Left lung (tissue), 14 donors: ENCODE measurements at places on chromosomes 6 and 20. TPM values are rescaled to one million over a fixed set of nuclear protein-coding genes. Genes with fewer than 3 reads are reported as not detected.

GRCh38 chr6:135344526-135344925, 153.0 kb downstream of the AHI1 start:
- H3K36me3 ChIP-seq: no peaks in the 10 kb centered on the region
- H3K4me1 ChIP-seq: no peaks in the 10 kb centered on the region
- no peak overlapping the region for H3K27ac ChIP-seq
- H3K4me3 ChIP-seq: no peak overlapping the region
- no peaks in the 10 kb centered on the region for H3K27me3 ChIP-seq

GRCh38 chr6:14506656-14507246, 389.2 kb downstream of the CD83 start:
- no peak overlapping the region for H3K4me3 ChIP-seq
- no peak overlapping the region for H3K27ac ChIP-seq

PAX1 gene
- not detected for total RNA-seq

- no peak for DNase-seq
- H3K4me1 ChIP-seq: no peaks in the 10 kb centered on the region
- no peak overlapping the region for H3K4me3 ChIP-seq
- no peak overlapping the region for H3K27ac ChIP-seq
- H3K36me3 ChIP-seq: no peaks in the 10 kb centered on the region
- H3K27me3 ChIP-seq: no peaks in the 10 kb centered on the region
These were observed 220.4 kb downstream of the FARS2 start for GRCh38 chr6:5481750-5482149.

OSER1 gene
- 22.3 TPM for total RNA-seq

- no peak overlapping the region for H3K4me3 ChIP-seq
- H3K4me1 ChIP-seq: no peaks in the 10 kb centered on the region
- no peak overlapping the region for H3K27ac ChIP-seq
- no peaks in the 10 kb centered on the region for H3K27me3 ChIP-seq
These were observed 303.5 kb downstream of the CDH4 start for GRCh38 chr20:61555566-61555965.

- H3K4me1 ChIP-seq: no peaks in the 10 kb centered on the region
- no peaks in the 10 kb centered on the region for H3K27me3 ChIP-seq
- DNase-seq: no peak
- H3K36me3 ChIP-seq: no peaks in the 10 kb centered on the region
- no peak overlapping the region for H3K27ac ChIP-seq
These were observed 571.7 kb upstream of the SLC35B3 start for GRCh38 chr6:9007027-9007426.

GRCh38 chr6:150004783-150005717, 20.3 kb downstream of the RAET1L start:
- DNase-seq: peak; percentile 96
- H3K27ac ChIP-seq: peak overlapping the region; percentile 46
- no peaks in the 10 kb centered on the region for H3K36me3 ChIP-seq
- H3K4me3 ChIP-seq: peak overlapping the region; percentile 52
- no peaks in the 10 kb centered on the region for H3K4me1 ChIP-seq
- peaks cover 78% of the 10 kb centered on the region for H3K27me3 ChIP-seq

DNA sequence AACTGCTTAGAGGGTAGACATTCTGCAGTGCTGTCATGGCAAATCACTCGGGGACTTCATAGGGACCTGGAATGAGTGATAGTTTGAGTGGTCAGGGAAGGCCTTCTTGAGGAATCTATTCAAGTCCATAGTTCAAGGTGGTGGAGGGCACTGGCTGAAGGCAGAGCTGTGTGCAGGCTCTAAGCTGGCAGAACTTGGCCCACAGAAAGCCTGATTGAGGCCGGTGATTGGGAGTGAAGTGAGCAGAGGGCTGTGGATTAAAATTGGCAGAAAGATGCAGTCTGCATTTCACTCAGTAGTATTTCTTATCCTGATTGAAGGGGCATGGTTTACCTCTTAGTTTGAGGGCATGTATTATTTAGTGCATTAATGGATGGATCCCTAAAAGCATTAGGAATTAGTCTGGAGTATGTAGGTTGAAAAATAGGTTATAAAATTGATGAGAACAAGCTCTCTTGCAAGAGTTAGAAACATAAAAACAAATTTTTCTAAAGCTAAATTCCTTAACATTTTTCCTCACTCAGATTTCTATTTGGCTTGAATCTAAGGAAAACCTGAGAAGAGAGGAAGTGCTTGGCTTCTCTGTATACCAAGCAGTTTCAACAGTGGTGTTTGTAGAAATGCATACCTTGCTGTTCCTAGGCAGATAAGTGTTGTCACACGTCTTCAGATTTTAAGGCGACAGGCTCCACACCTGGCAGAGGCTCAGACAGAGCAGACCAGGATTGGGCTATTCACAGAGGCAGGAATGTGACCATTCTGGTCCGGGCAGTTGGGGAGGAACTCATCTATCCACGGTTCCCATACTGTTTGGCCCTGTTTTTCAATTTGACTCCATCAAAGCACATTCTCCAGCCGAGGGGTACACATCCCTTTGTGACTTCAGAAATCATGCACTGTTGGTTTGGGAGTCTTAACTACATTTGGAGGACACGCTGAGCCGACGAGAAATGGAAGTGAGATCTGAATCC, 45.2 kb downstream of the UTRN start:
- peak overlapping the region; percentile 30 for H3K4me3 ChIP-seq
- no peaks in the 10 kb centered on the region for H3K27me3 ChIP-seq
- H3K36me3 ChIP-seq: no peaks in the 10 kb centered on the region
- H3K27ac ChIP-seq: peak overlapping the region; percentile 35

GRCh38 chr6:41049955-41050354, 3.0 kb upstream of the APOBEC2 start:
- no peaks in the 10 kb centered on the region for H3K4me1 ChIP-seq
- H3K27me3 ChIP-seq: no peaks in the 10 kb centered on the region
- no peak overlapping the region for H3K27ac ChIP-seq
- DNase-seq: no peak

TNNC2 gene
- 0.42 TPM for total RNA-seq

DNA sequence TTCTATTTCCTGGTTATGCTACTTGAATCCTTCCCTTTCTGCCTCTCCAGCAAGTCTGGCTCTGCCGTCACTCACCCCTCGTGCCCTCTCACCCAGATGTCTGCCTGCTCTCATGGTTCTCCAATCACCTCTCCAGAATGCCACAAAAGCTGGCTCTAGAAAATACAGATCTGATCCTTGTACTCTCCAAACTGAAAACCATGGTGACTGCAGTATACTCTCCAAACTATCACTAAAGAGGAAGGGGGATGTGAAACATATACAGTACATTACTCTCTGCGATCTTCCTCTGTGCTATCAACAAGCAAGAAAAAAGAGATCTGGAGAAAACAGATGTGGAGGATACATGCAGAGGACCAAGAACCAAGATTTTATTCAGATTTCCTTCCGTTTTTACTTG, 91.1 kb downstream of the ATXN1 start:
- no peaks in the 10 kb centered on the region for H3K36me3 ChIP-seq
- H3K4me1 ChIP-seq: peaks cover 63% of the 10 kb centered on the region
- DNase-seq: peak; percentile 28
- peak overlapping the region; percentile 64 for H3K27ac ChIP-seq
- no peak overlapping the region for H3K4me3 ChIP-seq
- H3K27me3 ChIP-seq: no peaks in the 10 kb centered on the region

TFAP2A gene
- total RNA-seq: 0.73 TPM

THBD gene
- 77.4 TPM for total RNA-seq

CLVS2 gene
- total RNA-seq: not detected

GRCh38 chr20:39880890-39881289, 808.1 kb downstream of the MAFB start:
- no peaks in the 10 kb centered on the region for H3K36me3 ChIP-seq
- H3K4me3 ChIP-seq: no peak overlapping the region
- H3K27ac ChIP-seq: no peak overlapping the region
- H3K27me3 ChIP-seq: no peaks in the 10 kb centered on the region
- H3K4me1 ChIP-seq: no peaks in the 10 kb centered on the region

GRCh38 chr6:41186031-41186562, 14.9 kb downstream of the TREML2 start:
- peaks cover 11% of the 10 kb centered on the region for H3K27me3 ChIP-seq
- H3K36me3 ChIP-seq: no peaks in the 10 kb centered on the region
- H3K4me3 ChIP-seq: no peak overlapping the region
- H3K27ac ChIP-seq: peak overlapping the region; percentile 55
- no peak for DNase-seq
- no peaks in the 10 kb centered on the region for H3K4me1 ChIP-seq

GRCh38 chr6:167127785-167128531, 5.1 kb downstream of the CCR6 start:
- no peaks in the 10 kb centered on the region for H3K27me3 ChIP-seq
- no peak overlapping the region for H3K4me3 ChIP-seq
- no peak for DNase-seq
- H3K27ac ChIP-seq: no peak overlapping the region

SLC12A5 gene
- 0.71 TPM for total RNA-seq

DNA sequence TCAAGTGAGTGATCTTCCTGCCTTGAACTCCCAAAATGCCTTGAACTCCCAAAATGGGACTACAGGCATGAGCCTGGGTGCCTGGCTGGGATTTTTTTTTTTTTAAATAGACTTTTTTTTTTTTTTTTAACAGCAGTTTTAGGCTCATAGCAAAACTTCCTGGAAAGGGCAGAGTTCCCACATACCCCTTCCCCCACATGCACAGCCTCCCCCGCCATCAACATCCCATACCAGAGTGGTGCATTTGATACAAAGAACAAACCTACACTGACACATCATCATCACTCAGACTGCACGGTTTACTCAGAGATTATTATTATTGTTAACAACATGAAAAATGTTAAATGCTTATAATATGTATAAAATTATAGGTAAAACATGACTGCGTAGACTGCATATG, 26.0 kb downstream of the UQCC1 start:
- no peak overlapping the region for H3K27ac ChIP-seq
- H3K27me3 ChIP-seq: no peaks in the 10 kb centered on the region
- no peak for DNase-seq
- H3K4me1 ChIP-seq: no peaks in the 10 kb centered on the region
- H3K36me3 ChIP-seq: peaks cover 48% of the 10 kb centered on the region

DNA sequence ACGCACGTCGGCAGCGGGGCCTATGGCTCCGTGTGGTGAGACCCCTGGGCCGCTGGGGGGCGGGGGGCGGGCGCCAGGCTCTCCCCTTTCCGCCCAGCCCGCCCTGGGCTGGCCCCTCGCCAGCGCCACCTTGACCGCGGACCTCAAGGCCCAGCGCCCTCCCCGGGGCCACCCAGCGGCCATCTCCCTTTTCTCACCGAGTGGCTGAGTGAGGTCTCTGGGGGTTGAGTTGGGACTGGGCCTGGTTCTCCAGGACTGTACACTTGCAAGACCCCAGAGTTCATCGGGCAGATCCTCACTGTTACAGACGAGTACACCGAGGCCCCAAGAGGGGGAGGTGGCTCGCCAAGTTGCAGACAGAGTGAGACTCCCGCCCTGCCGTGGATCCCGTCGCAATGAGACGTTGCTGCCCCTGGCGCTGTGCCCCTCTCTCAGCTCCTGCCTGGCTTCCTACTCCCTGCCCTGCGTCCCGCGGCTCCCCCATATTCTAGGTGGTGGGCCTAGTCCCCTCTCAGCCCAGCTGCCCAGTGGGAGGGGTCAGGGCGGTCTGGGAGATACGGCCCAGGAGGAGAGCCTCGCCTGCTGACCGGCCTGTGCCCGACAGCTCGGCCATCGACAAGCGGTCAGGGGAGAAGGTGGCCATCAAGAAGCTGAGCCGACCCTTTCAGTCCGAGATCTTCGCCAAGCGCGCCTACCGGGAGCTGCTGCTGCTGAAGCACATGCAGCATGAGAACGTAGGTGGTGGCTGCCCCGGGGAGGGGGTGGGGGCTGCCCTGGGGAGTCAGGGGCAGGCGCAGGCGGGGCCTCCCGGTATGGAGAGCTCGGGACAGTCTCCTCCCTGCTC, 576 bp downstream of the MAPK13 start:
- peaks cover 68% of the 10 kb centered on the region for H3K4me1 ChIP-seq
- H3K27ac ChIP-seq: peak overlapping the region; percentile 75
- H3K36me3 ChIP-seq: peaks cover 17% of the 10 kb centered on the region

DNA sequence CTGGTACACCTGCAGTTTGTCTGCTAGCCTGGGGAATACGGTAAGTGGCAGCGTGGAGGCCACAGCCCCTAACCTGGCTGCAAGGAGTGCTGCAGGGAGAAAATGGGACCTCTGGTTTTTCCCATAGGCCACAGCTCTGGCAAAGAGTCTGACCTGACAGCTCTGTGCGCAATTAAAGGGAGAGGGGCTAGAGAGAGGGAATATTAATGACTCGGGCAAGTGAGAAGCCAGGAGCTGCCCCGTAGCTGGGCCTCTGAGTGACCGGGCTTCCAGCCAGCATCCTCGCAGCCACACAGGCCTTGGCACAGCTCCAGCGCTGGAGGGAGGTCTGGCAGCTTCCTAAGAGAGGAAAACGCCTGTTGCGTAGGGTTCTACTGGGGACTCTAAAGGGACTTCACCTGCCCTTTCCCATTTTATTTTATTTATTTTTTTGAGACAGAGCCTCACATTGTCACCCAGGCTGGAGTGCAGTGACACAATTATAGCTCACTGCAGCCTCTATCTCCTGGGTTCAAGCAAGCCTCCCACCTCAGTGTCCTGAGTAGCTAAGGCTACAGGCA, 18.2 kb upstream of the OCSTAMP start:
- H3K4me1 ChIP-seq: no peaks in the 10 kb centered on the region
- no peaks in the 10 kb centered on the region for H3K36me3 ChIP-seq
- no peak overlapping the region for H3K27ac ChIP-seq
- peak; percentile 90 for DNase-seq
